ENCODE measurements at places on chromosomes 13 and 19.

DNA sequence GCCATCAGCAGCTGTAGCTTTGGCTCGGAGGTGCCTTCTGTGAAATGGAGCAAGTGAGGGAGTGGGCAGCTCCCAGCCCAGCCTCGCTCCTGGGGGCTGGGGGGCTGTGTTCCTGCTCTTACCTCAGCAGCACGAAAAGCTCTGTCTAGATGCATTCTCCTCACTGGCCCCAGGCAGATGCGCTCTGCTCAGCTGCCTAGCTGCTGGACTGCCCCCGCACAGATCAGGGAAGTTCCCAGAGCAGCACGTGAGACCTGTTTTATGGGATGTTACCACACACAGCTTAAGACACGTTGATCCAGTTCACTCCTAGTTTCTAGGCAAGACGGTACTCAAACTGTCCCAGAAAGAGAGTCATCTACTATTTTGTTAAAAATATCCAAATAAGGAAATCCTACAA lies 13.6 kb downstream of the LCP1 start:
- peak; percentile 45 for DNase-seq

- no peak for DNase-seq
Measured at GRCh38 chr13:24147570-24147963, 13.0 kb upstream of the SPATA13 start.

- no peak for DNase-seq
Measured at GRCh38 chr13:89982407-89983095, 1364.9 kb upstream of the MIR17HG start.

- no peak for DNase-seq
Measured at GRCh38 chr19:33456076-33456844, 65.3 kb downstream of the PEPD start.

GRCh38 chr13:111539791-111540446 lies 219.5 kb downstream of the TEX29 start:
- no peak for DNase-seq

GRCh38 chr19:12838886-12839756 lies 806 bp downstream of the MAST1 start:
- DNase-seq = no peak

GRCh38 chr13:91032104-91032503 lies 315.4 kb upstream of the MIR17HG start:
- no peak for DNase-seq

DNA sequence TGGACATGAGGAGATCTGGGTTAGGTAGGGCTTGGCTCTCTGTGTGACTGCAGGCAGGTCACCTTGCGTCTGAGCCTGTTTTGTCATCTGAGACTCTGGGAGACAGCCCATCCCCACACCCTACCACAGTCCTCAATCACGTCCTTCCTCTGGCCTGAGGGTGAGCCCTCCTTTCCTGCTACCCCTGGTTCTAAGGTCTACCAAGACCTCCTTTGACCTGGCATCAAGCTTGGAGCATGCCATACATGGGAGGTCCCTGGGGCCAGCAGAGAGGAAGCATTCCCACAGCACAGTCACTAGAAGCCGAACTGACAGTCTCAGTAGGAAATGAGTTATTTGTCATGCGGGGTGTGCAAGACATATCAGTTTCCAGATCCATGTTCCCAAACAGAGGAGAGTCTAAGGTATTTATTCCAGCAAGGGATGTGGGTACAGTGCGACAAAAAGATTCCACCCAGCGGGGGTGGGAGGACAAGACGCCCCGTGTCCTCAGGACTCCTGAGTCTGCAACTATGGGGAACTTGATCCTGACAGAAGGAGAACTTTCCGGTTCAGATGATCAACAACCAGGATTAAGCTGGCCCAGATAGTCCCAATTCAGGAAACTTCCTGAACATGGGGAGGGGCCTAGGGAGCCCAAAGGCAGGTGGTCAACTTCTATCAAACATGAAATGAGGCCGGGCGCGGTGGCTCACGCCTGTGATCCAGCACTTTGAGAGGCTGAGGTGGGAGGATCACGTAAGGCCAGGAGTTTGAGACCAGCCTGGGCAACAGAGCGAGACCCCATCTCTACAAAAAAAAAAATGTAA lies 9.5 kb downstream of the ARRDC2 start:
- no peak for DNase-seq

- no peak for DNase-seq
Measured at GRCh38 chr19:45153339-45154063, 7.3 kb downstream of the NKPD1 start.

GRCh38 chr13:40438022-40438680 lies 228.3 kb downstream of the FOXO1 start:
- DNase-seq = no peak

DNA sequence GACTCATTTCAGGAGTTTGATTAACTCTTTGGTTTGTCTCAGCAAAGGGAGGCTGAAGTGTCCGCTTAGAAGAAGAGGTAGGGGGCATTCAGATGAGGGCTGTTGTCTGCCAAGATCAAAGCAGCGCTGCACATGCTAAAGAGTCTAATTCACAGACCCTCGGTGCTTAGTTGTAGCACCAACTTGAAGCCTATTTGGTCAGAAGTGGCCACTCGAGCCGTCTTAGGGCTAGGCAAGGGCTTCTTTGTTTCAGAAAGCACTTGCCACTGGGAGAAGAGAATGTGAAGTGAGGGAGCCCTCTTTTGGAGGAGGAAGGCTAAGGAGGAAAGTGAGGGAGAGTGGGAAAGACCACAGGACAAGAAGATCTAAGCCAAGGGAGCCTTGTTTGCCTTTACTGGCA lies 313.4 kb upstream of the TMTC4 start:
- no peak for DNase-seq

DNA sequence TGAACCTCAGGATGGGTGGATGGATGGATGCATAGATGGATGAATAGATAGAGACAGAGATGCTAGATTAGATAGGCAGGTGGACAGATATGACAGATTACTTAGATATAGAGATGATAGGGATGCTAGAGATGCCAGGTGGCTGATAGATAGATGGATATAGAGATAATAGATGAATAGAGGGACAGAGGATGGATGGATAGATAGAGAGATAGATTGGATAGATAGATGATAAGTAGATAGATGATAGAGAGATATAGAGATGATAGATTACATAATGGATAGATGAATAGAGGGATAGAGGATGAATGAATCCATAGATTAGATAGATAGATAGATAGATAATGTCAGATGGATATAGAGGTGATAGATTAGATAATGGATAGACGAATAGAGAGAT lies 88.4 kb upstream of the TM9SF2 start:
- no peak for DNase-seq

DNA sequence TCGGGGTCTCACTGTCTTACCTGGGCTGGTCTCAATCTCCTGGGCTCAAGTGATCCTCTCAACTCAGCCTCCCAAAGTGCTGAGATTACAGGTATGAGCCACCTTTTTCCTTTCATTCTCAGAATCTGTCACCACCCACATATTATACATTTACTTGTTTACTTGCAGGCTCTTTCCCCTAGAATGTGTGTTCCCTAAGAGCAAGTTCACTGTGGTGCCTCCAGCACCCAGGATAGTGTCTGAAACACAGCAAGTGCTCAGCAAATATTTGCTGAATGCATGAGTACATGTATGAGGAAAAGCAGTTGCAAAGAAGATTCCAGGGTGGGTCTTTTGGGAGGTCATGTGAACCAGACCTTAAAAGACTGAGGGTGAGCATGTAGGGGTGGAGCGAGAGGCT lies 96.8 kb downstream of the RGCC start:
- no peak for DNase-seq

- DNase-seq = peak; percentile 9
Measured at GRCh38 chr19:1651568-1652291, 685 bp downstream of the TCF3 start.

DNA sequence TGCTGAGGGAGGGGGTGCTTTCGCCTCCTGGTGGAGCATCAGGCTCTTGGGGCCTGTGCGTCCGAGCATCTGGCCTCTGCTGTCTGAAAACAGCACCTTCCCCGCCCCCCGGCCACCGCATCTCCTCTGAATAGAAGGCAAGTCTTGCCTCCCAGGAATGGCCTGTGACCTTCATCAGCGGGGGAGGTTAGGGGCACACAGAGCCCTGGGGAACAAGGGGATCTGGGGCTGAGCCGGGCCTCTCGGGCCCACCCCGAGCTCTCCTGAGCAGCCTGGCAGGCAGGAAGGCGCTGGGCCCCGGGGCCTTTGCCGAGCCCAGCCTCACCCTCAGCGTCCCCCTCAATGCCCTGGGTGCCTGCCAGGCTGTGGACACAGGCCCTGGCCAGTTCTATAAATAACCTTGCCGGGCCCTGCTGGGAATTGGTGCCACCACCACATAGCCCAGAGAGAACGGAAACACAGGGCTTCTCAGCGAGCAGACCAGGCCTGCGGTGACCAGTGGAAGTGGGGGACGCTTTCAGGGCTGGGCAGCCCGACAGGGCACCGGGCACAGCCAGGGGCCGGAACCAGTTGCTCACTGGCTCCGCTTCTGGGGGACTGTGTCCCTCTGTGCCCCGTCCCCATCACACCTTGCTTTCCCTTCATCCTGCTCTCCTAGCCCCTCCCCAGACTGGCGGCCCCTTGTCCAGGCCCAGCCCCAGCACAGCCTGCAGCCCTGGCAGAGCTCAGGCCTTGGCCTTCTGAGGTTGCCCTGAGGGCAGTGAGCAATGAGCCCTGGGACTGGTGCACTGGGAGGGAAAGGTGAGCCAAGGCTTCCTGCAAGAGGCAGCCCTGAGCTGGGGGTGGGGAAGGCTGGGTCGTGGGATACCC lies 9.5 kb downstream of the STK11 start:
- DNase-seq = no peak

- peak; percentile 14 for DNase-seq
Measured at GRCh38 chr19:52689843-52690368, 44.9 kb downstream of the ZNF611 start.

DNA sequence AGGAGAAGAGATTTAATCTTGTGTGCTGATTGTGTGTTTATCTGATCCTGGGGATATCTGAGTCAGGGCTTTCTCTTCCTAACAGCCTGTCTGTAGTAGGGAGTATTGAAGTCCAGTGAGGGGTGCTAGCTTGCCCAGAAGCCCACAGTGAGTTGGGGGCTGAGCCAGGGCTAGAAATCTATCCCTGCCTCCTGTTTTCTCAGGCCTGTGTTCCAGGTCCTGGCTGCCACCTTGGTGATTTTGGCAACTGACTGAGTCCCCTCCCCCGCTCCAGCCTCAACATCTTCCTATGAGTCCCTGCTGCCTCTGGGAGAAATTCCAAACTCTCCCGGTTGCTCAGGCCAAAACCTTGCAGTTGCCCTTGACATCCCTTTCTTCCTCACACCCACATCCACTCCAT lies 7.7 kb upstream of the NOVA2 start:
- DNase-seq = no peak

GRCh38 chr19:2969104-2969504 lies 8.3 kb upstream of the TLE6 start:
- DNase-seq = no peak

DNA sequence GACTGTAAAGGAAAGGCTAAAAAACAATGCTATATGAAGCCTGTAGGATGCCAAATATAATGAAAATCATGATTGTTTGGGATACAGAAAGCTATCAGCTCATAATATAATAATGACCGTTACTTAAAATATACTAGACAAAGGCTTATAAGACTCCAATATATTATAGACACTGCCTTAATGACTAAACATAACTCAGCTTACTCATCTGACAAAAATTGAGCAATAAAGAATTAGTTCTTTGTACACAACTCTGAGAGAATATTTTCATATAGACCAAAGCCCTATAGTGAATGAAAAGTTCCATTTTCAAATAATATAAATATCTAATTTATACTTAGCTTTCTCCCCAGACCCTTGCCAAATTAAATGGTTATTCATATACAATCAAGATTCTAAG lies 283.3 kb downstream of the DIAPH3 start:
- no peak for DNase-seq

- DNase-seq = no peak
Measured at GRCh38 chr19:31499281-31500196, 150.3 kb upstream of the TSHZ3 start.

- DNase-seq = no peak
Measured at GRCh38 chr13:74169676-74170075, 35.5 kb upstream of the KLF12 start.
